ENCODE measurements at places on chromosomes 1 and 21.

- DNase-seq: no peak
Observed at GRCh38 chr1:172393354-172393753, 27.1 kb upstream of the C1orf105 start.

DNA sequence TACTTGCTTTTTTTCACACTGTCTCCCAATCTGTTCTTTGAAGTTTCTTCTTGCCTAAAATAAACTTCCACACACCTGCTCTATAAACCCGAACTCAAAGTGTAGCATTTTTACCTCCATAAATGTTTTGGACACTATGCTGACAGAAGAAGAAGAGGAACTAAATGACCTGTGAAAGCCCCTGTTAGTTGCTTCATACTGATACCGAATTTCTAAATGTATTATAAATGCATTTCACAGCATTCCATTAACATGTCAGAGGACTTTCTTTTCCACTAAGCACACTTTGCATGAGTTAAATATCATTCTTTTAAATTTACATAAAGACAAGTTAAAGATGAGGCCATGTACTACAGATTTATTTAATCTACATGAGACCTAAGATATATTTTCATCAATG, 281.0 kb downstream of the SMYD3 start:
- no peak for DNase-seq

DNA sequence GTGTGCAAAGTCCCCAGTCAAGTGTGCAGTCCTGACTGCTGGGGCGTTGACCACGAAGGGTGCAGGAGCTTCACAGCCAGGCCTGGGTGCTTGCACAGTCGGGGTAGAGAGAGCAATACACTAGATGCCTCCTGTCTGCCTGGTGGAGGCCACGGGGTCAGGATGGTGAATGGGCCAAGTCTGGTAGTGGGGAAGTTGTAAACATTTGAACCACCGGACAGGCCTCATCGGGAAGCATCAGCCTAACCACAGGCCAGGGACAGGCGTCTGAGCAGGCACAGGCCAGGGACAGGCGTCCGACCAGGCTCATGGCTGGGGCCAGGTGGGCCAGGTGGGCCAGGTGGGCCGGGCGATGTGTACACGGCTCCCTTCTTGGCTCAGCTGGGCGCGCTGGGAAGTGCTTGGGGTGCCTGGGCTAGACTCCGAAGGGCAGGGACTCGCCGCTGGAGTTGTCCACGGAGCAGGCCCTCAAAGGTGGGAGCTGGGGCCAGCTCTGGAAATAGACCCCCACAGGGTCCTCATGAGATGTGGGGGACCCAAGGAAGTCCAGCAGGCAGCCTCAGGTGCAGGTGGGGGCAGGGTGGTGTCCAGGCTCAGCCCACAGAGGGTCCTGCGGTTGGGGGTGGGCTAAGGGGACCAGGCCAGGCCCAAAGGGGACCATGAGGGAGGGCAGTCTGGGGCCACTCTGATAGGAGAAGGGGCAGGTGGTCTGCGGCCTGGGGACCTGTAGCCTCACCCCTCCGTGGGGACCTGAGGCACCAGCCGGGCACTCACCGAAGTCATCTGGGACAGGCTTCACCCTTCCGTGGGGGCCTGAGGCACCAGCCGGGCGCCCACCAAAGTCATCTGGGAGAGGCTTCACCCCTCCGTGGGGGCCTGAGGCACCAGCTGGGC, 15.0 kb downstream of the COL6A1 start:
- no peak for DNase-seq

GRCh38 chr1:227766015-227766634, 30.9 kb downstream of the SNAP47 start:
- no peak for DNase-seq

DNA sequence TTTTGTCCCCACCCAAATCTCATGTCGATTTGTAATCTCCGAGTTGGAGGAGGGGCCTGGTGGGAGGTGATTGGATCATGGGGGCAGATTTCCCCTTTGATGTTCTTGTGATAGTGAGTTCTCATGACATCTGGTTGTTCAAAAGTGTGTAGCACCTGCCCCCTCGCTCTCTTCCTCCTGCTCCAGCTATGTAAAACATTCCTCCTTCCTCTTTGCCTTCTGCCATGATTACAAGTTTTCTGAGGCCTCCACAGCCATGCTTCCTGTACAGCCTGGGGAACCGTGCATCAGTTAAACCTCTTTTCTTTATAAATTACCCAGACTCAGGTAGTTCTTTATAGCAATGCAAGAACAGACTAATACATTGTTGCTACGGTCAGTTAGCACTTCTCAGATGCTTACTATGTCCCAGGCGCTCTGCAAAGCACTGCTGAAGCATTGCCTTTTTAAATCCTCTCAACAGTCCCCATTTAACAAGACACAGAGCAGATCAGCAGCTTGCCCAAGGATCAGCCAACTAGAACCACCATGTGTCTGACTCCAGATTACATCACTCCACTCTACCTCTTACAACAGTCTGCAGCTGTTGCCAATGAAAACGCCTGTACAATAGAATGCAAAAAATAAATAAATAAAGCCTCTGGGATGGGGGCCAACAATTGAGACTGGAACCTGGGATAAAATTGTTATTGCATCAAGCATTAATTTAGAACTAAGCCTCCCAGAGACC, 52.4 kb upstream of the USP1 start:
- DNase-seq: no peak

GRCh38 chr1:225998560-225999226, 450 bp downstream of the SDE2 start:
- DNase-seq: no peak

- no peak for DNase-seq
Observed at GRCh38 chr1:215064327-215064726, 18.2 kb upstream of the KCNK2 start.

All from NCI-H1048 (cell line).